DMS53 (cell line): ENCODE measurements at places on chromosomes 1 and 21.

DNA sequence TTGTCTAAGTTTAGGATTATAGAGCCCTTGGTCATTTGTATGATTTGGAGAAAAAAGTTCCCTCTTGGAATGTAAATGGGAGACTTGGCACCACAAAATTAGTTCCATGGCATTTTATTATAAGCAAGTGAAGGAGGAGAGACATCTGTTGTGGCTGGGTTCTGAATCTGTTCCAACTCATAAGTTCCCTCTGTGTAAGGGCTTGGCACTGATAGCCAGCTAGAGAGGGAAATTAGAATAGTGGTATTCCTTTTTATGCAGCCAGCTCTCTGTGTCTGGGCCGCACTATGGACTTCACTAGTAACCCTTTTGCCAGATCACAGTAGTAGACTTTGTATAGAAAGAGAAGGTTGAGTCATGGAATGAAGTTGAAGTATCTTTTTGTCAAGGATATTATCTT, 31.1 kb downstream of the GNAI3 start:
- no peak for DNase-seq

- no peak for DNase-seq
Observed at GRCh38 chr1:201542309-201543035, 3.5 kb downstream of the NAV1 start.

- no peak for DNase-seq
Observed at GRCh38 chr1:21827141-21827679, 15.1 kb downstream of the LDLRAD2 start.

DNA sequence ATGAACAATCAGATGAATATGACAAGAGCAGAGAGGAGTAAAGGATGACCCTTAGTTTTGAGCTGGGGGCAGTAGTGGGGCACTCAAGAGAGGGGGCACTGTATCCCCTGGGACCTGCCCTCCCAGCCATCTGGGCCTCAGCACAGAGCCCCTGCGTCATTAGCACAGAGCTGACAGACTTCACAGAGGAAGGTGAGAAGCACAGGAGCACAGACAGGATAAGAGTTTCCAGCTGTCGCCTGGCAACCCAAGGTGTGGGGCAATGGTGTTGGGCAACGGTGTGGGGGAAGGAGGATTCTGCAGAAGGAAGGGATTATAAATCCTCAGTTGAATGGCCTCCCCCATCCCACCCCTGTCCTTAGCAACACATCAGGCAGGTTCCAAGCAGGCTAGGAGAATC, 30.2 kb downstream of the RAB3B start:
- DNase-seq: peak; percentile 59

DNA sequence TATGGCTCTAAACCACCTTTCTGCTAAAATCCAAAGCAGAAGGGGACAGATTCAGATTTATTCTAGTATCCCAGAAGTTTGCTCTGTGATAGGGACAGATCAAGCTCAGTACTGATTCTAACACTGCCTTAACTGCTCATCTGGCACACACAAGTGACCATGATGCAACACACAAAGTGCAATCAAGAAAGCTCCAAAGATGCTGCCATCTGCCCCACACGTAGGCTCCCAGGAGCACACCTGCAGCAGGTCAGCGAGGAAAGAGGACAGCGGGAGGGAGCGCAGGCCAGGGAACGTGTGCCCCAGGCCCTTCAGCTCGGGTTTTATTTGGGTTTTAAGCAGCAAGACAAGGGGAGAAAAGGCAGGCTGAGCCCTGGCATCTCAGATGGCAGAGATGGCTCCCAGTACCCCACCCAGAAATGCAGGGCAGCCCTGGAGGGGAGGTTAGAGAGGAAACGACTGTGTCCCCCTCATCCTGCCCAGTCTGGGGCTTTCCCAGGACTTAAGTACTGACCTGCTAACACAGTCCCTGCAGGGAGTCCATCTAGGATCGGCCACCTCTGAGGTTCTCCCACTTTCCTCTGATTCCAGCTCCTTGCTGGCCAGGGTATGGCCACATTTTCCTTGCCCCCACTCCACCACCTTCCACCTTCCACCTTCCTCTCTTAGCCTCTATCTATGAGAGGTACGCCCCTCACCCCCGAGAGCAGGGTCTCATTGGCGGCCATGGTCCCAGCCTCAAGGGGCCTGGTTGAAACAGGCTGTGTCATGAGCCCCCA, 1.2 kb downstream of the TRIM11 start:
- peak; percentile 29 for DNase-seq

DNA sequence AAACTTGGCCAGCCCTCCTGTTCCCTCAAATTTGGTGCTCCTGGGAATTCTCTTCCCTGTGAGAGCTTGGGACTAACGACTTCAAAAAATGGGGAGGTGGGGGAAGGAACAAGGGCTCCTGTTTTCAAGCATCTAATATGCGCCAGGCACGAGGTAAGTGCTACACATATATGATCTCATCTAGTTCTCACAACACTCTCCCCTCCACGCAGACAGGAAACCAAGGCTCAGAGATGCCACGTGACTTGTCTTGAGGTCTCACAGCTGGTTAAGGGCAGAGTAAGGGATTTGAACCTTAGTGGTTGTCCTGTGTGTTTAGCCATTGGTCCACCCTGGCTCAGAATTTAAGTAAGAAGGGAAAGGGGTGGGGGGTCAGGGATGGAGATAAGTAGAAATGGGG, 125.9 kb downstream of the DMRTB1 start:
- DNase-seq: no peak

- DNase-seq: no peak
Observed at GRCh38 chr21:16538936-16539440, 809.2 kb downstream of the USP25 start.
